NCI-H187 (cell line): ENCODE measurements at places on chromosomes 7 and 10.

GRCh38 chr10:72037266-72037665 lies 51.1 kb downstream of the SPOCK2 start:
- DNase-seq = no peak

DNA sequence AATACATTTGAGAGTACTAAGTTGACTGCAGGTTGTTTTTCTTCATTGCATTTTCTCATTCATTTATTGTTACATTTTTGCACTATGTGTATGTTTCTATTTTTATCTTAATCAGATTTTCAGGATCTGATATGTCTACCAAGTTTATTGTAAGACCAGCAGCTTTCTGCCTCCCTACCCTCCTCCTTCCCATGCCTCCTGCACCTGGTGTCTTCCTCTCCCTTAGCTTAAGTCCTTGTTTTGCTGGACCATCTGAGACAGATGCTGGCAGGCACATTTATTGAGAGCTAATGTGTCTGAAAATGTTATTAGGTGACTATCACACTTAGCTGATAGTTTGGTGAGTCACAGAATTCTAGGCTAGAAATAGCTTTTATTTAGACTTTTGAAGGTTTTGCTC lies 79.6 kb downstream of the ANLN start:
- no peak for DNase-seq

DNA sequence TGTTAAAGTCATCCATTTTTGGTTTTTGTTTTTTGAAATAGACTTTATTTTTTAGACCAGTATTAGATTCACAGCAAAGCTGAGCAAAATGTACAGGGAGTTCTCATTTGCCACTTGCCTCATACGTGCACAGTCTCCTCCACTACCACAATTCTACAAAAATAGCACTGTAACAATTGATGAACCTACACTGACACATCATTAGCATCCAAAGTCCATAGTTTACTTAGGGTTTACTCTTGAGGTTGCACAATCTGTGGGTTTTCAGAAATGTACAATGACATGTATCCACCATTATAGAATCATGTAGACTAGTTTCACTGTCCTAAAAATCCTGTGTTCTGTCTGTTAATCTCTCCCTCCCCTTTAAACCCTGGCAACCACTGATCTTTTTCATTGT lies 125.8 kb upstream of the PDSS1 start:
- DNase-seq = no peak

GRCh38 chr7:43139137-43139536 lies 26.7 kb downstream of the HECW1 start:
- DNase-seq = no peak

GRCh38 chr7:131010029-131010716 lies 276.2 kb upstream of the KLF14 start:
- DNase-seq = no peak

- DNase-seq = no peak
Observed at GRCh38 chr7:47185170-47185569, 396.7 kb downstream of the TNS3 start.

- DNase-seq = no peak
Observed at GRCh38 chr10:11345224-11346054, 266.0 kb downstream of the USP6NL start.

GRCh38 chr7:6228361-6229229 lies 43.8 kb downstream of the CYTH3 start:
- DNase-seq = no peak

- no peak for DNase-seq
Observed at GRCh38 chr10:84333864-84334451, 5.6 kb downstream of the CCSER2 start.

DNA sequence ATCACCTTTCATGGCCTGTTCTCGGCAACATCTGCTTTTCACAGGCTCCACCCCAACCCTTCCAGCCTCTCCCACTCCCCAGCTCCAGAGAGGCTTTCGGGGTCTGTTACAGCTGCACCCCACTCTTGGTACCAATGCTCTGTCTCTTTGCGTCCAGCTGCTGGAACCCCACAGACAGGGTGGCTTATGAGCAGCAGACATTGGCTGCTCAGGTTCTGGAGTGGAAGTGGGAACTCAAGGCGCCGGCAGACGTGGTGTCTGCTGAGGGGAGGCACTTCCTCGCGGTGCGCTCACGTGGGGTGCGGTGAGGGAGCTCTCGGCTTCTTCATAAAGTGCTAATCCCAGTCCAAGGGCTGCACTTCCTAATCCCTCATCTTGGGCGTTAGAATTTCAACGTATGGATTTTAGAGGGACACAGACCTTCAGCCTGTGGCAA lies 185.7 kb downstream of the ELFN1 start:
- DNase-seq = no peak

- no peak for DNase-seq
Observed at GRCh38 chr7:27491534-27491933, 171.1 kb downstream of the HIBADH start.

GRCh38 chr10:31804352-31804810 lies 124.2 kb downstream of the ARHGAP12 start:
- no peak for DNase-seq

DNA sequence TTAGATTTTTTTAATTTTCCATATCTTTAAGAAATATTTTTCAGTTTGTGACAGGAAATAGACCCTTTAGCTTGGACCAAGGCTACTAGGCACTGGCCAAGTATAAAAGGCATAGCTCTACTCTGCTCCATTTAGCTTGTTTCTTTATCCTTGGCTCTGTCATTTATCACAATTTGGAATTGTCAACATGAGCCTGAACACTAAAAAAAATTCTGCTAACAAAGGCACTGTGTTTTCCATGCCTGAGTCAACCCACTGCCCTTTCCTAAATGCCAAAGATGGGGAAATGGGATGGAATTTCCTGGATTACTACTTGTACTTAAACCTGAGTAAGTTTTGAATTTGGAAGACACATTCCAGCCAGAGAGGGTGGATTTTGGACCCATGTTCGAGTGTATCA lies 128.4 kb downstream of the NSUN6 start:
- no peak for DNase-seq

DNA sequence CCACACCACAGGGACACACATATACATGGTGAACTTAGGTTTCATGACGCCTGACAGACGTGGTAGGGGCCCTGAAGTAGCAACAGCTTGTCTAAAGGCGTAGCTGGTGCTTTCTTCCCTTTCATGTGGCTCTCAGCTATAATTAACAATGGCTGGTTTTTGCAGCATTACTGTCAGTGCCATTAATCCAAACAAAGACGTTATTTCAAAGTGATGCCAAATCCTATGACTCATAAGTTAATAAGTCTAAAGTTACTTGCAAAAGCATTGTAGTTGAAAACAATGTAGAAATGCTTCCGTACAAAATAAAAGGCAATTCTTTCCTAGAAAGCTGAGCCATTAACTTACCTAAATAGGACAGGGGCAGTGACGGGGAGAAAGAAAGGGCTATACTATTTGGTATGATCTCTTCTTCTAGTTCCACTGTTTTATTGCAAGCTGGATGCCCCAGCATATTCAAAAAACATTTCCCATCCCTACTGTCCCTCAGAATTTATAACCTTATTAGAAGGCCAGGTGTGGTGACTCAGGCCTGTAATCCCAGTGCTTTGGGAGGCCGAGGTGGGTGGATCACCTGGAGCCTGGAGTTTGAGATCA lies 105.4 kb downstream of the ODAD2 start:
- no peak for DNase-seq

DNA sequence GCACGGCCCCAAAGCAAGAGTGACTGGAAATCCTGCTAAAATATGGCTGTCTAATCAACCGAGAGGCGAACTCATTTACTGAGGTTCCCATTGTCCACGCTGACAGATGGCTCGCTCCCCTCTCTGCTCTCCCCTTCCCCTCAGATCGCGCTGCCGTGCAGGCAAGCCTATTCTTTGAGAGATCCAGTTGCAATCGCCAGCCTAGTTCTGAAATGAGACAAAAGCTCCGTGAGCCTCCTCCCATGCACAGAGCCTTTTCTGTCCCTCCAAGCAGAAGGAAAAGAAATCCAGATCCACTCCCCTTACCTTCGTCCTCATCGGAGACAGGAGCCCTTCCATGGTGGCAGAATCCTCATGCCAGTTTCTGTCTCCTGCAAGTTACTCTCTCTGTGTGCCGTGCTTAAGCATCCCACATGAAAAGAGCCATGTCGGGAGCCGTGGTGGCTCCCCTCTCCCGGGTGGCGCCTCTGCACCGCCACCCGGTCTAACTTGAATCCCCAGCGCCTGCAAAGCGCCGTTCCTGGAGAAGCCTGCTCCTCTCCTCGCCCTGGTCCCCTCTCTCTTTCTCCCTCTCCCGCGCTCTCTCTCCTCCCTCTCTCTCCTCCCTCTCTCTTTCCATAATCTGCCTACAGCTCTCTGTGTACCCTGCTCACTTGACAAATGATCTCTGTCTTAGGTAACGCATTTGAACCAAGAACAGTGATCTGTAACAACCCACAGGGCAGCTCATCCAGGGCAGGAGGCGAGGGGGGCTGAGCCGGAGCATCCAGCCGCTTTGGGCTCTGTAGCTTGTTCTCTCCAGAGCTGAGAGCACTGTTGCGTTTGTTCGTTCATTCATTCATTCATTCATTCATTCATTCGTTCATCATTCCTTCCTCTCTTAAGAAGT lies 156.8 kb downstream of the FRMD4A start:
- no peak for DNase-seq

DNA sequence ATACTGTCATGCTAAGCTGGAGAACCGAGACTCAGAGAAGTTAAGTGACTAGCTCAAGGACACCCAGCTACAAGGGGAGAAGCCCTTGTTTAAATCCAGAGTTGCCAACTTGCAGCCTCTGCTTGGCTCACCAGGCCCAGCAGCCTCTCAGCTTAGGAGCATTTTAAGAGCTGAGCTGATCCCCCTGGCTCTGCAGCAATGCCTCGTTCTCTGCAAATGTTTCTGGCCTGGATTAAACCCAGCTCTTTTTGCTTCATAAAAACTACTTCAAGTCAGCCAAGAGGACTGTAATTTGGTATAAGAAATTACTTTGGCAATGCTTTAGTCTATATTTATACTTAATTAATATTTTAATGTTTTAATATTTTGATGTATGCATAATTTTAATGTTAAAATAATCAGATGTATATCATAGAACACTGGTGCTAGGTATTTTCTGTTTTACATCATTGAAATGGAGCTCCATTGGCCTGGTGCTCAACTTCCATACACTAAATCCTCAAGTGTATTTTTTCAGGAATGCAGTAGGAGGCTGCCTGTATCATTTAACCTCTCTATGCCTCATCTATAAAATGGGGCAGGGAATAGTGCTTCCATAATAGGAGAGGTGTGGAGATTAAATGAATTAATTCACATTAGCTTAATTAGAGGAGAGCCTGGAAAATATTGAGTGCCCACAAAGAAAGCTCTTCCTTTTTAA lies 184.2 kb downstream of the EMX2 start:
- DNase-seq = no peak

GRCh38 chr10:129927351-129928120 lies 36.5 kb downstream of the EBF3 start:
- DNase-seq = no peak

DNA sequence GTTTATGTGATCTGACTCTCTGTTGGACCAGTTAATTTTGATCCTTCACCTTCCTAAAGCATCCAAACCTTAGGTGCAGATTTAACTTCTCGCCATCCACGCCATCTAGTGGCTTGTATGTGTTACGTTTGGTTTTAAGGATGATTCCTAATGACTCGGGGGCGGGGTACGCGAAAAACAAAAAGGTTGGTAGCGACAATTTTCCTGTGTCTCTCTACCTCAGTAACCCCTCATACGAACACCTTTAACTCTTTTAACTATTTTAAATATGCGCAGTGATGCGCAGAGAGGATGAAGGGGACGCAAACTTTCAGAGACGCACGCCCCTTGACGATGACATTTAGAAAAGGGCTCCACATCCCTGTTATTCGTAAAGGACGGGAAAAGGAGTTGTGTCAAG lies 714 bp upstream of the KCND2 start:
- DNase-seq = peak; percentile 32

GRCh38 chr7:155732286-155732685 lies 80.0 kb downstream of the SHH start:
- no peak for DNase-seq

GRCh38 chr7:138001529-138002095 lies at the start of gene CREB3L2:
CREB3L2 (minus strand) TSS chr7:138002086; CDS start chr7:138001705, 381 bp downstream.
- peak; percentile 50 for DNase-seq

DNA sequence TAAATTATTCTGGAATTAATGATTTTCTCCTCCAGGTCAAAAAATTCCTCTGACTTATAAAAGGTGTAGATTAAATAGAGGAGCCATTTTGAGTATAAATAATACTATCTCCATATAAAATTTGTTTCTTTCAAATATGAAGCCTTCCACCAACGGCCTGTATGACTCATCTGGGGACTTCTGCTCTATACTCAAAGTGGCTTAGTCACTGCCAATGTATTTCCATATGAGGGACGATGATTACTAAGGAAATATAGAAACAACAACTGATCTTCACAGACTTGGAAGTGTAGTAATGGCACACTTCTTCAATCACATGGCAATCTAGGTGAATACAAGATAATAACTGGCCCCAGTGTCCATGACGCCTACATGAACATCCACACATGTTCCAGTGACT lies 335.6 kb upstream of the HGF start:
- no peak for DNase-seq

- no peak for DNase-seq
Observed at GRCh38 chr7:130941322-130942210, 207.6 kb upstream of the KLF14 start.

DNA sequence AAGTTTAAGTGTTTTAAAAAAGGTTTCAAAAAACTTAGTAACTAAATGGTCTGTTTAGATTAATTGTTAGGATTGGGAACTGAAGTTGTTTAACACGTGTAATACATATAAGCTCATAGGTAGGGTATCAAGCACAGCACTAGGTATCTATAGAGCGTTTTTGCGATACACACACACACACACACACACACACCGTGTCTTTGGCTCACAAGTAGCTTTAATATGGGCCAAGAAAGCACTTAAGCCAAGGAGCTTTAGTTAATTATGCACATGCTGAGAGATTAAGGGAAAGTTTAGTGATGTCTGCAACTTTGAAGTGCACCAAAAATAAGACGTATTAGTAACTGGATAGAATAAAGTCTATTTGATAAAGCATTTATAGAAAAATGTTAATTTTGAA lies 93.8 kb upstream of the CNTNAP2 start:
- DNase-seq = no peak

GRCh38 chr7:158782761-158783401 lies 46.4 kb downstream of the ESYT2 start:
- no peak for DNase-seq
